Stimulated activated CD4-positive, alpha-beta T cell treated with anti-CD3 and anti-CD28 coated beads, TNF-alpha, amount 100 ng/mL, for 1 hour (primary cell): ENCODE measurements at places on chromosomes 12 and 14.
A peak's percentile ranks its signal among the peaks of the same experiment; 100 is the strongest.

DNA sequence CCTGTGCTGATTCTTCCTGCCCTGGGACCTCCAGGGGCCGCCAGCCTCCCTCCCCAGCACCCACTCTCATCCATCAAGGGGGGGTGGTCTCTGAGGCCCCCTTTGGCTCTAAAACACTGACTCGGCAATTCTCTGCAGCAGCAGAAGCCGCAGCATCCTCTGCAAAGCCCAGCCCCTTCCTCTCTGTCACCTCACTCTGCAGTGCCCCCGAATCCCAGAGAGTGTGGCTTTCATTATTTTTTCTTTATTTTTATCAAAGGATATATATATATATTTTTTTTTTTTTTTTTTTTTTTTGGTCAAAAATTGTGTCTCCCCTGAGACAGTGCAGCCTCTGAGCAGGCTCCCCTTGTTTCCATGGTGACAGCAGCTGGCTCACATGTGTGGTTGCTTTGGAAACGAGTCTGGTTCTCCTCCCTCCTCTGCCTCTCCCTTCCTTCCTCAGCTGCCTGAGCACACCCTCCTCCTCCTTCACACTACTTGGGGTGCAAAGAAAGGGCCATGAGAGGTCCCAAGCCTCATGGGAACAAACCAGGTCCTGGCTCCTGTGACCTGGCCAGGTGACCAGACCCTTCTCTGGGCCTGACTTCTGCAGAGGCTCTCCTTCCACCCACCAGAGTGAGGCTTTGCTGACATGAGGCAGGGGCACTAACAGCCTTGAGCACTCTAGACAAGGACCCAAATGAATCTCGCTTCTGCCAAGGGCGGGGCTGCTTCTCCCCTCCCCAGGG is 100.5 kb downstream of the LRRC74A start:
- peak; percentile 33 for DNase-seq

GRCh38 chr12:14473707-14474287 is 93.9 kb downstream of the PLBD1 start:
- no peak for DNase-seq

DNA sequence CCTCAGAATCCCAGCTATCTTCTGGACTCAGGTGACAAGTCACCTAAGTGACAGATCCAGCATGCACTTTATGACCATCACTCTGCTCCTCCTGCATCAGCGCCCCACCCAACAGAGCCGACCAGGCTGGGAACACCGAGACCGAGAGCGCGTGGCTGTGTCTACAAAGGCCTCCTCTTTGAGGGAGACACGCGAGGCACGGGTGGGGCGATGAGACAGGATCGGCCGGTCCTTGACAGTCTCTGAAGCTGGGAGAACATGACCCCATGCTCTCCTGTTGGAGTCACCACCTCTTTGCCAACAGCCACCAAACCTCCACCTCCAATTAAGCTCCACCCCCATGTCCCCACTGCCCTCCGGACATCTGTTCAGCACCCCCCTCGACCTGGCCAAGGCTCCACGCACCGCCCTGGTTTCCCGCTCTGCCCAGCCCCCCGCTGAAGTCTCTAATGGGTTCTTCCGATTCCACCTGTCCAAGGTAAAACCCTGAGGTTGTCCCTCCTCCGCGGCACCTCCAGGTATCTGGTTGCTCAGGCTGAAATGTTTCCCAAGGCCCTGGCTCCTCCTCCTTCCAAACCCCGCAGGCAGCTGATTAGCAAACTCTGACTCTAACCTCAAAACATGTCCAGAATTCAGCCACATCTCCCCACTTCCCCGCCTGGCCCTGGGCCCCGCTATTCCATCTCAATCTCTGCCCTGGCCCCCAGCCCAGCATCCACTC is 31.5 kb downstream of the HSP90AA1 start:
- no peak for DNase-seq

- no peak for DNase-seq
Measured at GRCh38 chr14:50109342-50109741, 7.0 kb downstream of the VCPKMT start.

DNA sequence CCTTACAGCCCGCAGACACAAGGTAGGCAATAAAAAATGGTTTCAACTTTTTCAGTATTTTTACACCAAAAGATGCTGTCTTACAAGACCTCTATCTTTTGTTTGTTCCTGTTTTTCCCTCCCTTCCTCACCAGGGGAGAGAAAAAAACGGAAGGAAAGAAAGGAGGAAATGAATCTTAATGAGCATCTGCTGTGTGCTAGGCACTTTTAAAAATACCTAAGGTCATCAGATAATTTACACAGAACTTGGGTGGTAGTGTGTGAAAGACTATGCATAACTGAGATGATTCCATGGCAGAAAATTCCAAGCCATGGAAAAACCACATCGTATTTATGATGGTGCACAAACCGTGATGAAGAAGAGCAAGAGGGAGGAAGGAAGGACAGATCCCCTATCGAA is 121.2 kb downstream of the DIP2B start:
- no peak for DNase-seq

GRCh38 chr12:20030826-20031225 is 337.5 kb upstream of the PDE3A start:
- no peak for DNase-seq

GRCh38 chr12:54935235-54935951 is 49.2 kb downstream of the TESPA1 start:
- peak; percentile 29 for DNase-seq

- DNase-seq = no peak
Measured at GRCh38 chr12:26790645-26790994, 42.4 kb downstream of the ITPR2 start.

DNA sequence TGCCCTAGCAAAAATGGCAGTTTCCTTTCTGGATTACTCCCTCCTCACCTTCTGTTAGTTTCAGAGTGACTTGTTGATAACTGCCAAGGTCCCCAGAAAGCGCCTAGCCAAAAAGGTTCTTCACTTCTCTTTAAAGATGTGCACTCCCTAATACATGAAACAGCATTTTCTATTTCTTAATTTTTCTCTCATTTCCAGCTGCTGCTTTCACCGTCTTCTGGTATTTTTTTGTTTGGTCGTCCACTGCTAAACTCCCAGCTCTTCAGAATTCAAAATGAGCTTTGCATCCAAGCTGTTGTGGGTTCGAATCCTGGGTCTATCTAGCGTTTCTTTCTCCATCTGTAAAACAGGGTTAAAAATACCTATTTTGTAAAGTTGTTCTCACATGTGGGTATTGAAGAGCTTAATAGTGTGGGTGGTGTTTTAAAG is 397 bp upstream of the BORCS5 start:
- DNase-seq = no peak

- DNase-seq = no peak
Measured at GRCh38 chr12:132389026-132389425, 59.6 kb upstream of the GALNT9 start.

GRCh38 chr14:104968153-104968527 is 10.0 kb downstream of the AHNAK2 start:
- DNase-seq = no peak

DNA sequence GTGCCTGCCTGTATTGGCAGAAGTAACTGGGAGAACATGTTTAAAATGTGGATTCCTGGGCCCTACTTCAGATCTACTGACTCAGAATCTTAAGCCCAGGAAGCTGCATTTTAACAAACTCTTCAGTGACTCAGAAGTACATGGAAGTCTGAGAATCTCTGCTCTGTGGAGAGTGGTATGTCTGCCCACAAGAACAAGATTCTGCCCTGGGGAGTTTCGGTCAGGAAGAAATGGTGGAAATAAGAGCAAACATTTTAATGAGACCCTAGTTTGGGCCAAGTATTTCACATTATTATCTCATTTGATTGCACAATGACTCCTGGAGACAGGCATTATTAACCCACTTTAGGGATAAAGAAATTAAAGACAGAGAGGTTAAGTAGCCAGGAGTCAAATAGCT is 8.2 kb downstream of the ALDH1L2 start:
- DNase-seq = no peak

DNA sequence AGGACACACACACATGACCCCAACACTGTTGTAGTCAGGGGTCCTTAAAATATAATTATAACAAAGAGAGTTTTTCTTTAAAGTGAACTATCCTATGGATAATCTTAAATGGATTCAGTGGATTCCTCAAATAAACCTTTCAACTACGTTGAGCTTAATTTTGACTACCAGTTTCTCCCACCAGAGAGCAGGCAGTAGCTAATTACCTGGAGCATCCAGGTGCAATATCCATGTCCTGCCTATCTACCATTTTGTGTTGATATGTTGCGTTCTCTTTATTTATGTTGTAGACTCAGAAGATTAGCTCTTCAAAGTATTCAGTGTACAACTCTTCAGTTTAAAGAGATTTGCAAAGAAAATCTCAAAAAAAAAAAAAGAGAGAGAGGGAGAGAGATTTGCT is 127.2 kb upstream of the GZMB start:
- no peak for DNase-seq

DNA sequence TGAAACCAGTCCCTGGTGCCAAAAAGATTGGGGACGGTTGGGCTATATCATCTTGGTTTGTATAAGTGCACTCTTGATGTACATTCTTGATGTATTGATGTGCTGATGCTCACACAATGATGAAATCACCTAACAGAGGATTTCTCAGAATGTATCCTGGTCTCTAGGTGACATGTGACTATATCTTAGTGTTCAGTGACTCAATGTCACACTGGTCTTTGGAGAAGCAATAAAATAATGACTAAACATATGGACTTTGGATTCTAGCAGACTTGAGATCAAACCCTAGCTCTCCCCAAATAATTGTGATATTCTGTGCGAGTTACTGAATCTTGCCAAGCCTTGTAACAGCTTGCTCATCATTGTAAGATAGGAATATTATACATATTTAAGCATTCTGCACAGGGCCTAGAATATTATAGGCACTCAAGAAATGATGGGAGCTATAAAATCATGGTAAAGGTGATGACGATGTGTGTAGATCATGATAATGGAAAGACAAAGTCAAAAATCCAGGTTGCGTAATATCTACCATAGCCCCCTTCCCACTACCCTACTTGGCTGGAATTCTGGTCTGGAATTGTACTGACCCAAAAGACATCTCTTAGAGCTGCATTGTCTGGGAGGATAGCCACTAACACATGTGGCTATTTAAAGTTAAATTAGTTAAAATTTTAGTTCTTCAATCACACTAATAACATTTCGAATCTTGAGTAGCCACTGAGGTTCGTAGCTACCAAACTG is 117.6 kb upstream of the PWP1 start:
- DNase-seq = no peak

DNA sequence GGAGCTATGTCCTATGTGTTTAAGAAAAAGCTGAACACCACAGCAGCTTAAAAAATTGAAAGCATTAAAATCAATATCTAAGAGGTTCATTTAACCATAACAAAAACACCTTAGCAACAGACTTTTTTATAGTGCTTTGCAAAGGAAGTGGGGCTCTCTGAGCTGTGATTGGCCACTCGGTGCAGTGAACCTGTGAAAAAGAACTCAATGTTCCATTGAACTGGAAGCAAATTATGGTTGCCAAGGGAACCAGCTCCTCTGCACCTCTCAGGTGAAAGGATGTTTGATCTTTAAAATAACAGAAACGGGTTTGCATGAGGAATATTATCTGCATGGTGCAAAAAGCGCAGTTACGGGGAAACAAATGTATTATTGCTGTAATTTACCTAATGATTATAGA is 149.4 kb downstream of the SNAPC1 start:
- no peak for DNase-seq

DNA sequence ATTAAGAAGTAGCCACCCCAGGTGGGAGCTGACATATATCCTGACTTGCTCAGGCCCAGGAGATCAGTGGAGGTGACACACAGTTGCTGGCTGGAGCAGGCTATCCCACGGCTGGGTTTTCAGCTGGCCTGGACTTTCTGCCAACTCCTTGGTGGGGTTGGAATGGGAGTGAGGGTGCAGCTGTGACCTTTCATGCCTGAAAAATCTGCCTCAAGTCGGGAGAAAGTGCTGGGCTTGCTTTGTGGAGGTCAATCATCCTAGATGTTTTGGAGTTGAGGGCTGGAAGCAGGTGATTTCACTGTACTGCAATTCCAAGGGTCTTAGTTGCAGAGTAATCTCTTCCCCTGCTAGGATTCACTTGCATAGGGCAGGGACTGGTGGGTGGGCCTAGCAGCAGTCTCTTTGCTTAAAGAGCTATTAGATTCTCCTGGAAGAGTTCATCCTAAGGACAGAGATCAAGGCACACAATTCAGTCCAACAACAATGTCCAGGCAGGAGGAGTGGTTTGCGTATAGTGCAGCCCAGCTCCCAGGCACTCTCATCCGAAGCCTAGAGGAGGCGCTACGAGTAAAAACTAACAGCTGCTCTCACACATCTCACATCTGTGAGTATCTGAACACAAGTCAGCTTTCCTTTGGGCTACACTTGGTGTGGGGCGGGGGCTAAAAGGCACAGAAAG is 98.1 kb downstream of the GAS2L3 start:
- DNase-seq = no peak
